ENCODE measurements at places on chromosomes 7 and 10. TPM values are rescaled to one million over a fixed set of nuclear protein-coding genes. Genes with fewer than 3 reads are reported as not detected.
A peak's percentile ranks its signal among the peaks of the same experiment; 100 is the strongest.

DNA sequence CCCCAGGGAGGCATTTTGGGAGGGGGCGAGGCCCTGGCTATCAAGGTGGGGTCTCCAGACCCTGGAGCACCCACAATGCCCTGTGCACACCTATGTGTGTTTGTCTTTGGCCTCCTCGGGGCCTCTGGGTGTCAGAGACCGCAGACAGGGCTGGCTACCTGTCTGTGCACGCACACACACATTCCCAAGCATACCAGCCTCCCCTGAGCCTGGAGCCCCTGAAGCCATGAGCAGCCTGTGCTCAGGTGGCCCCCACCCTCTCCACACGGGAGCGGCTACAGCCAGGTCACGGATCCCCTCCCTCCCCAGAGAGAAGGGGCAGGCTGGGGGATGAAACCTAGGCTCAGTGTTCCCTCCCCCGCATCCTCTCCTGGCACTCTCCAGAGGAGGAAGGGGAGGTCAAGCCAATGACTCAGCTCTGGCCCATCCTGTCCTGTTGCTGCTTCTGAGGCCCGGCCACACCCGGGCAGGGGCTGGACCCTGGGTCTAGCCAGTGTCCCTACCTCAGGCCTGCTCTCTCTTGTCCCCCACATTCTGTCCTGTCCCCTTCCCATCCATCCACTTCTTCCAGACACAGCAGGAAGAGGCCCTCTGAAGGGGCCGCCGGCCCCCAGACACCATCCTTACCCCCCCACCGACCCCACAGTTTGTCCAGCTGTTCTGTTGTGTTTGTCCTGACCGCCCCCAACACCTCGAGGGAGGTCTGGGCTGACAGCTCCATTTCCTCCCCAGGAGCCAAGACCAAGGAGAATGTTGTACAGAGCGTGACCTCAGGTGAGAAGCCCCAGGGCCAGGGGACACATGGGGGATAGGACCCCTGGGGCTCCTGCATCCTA, 720 bp downstream of the SNCG start:
- no peak for DNase-seq

DNA sequence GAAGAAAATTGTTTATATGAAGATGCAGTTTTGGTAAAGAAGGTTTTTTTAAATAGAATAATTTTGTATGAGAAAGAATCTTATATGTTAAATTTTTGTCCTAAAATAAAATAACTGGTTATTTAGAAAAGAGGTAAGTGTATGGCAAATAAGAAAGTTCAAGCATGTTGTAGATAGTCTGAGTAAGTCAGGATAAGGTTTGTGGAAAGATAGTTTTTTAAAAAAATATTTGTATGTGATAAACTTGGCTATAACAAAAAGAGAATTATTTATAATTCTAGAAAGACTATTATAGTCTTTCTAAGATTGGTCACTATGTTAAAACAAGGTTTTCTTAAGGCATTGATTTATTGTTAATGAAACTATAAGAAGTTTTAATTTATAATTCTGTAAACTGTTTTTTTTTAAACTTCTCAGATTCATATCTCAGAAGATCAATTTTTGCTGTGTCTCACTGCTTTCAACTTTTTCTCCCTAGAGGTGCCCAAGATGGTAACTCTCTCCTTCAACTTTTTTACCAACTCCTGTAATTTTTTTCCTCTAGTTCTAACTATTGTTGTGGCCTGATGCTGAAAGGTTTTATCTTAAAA, 698.6 kb downstream of the CCSER2 start:
- no peak for DNase-seq

DNA sequence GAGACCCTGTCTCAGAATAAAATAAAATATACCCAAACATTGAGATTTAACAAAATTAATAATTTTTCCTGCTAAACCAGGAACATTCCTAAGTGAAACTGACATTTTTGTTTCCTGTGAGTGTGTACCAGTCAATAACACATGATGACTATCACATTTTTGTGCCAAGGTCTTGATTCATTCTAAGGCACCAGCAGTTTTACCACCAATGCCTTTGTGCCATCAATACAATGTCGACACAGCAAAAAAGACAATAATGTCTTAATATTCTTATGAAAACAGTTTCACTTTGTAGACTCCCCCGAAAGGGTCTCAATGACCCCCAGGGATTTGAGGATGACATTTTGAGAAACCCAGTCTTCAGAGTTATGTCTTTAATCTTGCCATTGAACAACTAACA, 7.2 kb upstream of the CADPS2 start:
- DNase-seq: no peak

GRCh38 chr7:122884186-122884585, 2.1 kb downstream of the CADPS2 start:
- no peak for DNase-seq

DNA sequence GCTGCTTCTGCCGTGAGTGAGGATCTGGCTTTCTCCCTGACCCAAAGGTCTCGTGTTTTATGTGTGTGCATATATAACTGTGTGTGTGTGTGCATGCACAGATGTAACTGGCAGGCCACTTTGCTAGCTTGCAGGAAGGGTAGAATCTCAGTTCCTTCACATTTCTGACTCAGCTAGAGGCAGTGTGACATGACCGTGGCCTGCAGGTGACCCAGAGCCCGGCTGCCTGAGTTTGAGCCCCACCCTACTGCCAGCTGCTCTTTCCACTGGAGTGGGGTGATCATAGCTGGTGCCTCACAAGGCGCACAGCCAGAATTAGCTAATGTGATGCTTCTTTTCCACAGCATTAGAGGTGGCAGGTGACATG, 9.3 kb upstream of the MYL7 start:
- no peak for DNase-seq

GRCh38 chr7:30181736-30182522, 47.1 kb downstream of the MTURN start:
- DNase-seq: no peak

GRCh38 chr10:124008681-124009080, 84.7 kb downstream of the CHST15 start:
- no peak for DNase-seq

DNA sequence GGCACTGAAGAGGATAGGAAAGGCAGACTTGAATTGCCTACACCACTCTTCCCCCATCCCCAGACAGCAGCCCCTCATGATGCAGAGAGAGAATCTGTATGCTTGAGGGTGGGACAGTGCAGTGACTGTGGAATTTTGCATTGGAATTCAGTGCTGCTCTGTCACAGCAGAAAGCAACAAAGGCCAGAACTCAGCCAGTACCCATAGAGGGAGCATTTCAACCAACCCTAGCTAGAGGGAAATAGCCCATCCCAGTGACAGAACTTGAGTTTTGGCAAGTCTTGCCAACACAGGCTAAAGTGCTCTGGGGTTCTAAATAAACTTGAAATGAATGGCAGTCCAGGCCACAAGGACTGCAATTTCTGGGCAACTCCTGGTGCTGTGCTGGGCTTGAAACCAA, 80.4 kb downstream of the TES start:
- no peak for DNase-seq

- DNase-seq: no peak
Observed at GRCh38 chr10:29841724-29842649, 207.2 kb upstream of the SVIL start.

GRCh38 chr7:117012696-117013095, 59.4 kb downstream of the ST7 start:
- DNase-seq: peak; percentile 12

DNA sequence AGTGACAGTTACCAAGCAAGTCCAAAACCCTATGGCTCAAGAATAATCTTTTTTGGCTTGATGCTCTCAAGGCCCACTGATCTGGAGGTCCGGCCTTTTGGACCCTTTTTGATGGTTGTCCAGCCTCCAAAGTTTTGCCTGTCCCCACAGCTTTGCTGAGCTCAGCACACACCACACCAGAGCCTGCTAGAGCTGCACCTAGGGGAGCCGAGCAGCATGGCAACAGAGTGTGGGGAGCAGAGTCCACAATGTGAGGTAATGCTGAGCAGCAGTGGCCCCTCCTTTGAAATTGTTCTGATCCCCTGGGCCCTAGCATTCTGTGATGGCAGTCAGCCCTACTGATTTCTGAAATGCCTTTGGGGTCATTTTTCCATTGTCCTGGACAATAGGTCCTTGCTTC, 9.3 kb downstream of the GIMAP7 start:
- peak; percentile 46 for DNase-seq

DNA sequence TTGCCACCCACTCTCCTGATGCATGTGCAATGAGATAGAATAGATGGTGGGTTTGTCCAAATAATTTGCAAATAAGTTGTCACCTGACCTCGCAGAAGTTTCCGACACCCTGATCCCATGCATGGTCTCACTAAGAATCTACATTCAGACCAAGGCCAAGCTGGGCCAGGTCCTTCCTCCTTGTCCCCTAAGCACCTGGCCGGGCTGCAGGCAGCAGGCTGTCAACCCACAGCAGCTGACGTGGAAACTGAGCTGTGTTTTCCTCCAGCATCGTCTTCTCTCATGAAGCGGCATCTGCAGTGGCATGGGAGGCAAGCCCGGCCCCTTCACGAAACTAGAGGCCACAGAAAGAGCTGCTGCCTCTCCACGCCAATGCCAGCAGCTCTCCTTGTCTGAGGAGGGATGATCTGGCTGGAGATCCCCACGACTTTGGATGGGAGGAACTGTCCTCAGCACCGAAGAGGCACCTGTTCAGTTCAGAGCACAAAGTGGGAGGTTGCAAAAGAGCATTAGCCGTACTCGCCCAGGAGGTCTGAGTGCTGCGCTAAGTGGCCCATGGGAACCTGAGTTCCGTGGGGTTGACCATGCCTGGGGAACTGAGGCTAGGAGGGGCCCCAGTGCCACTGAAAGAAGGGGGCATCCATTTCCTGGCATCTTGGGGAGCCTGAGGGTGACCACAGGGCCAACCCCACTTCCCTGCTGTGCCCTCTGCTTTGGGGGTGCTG, 110.5 kb upstream of the INSIG1 start:
- no peak for DNase-seq

DNA sequence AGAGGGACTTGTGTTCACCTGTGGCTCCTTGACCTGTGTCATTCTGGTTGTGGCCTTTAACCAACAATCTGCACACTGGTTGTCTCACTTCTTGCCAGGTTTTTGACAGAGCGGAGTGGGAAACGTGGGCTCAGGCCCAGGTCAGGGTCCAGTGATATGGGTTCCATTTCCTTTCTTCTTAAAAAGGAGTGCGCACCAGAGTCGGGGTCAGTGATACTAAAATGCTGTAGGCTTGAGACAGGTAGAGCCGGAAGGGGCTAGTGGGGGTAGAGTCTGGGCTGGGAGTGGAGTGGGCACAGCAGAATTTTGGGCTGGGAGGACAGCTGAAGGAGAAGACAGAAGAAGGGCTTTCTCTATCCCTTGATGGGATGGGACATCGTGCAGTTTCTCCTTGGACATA, 61.2 kb downstream of the SH2D4B start:
- no peak for DNase-seq

DNA sequence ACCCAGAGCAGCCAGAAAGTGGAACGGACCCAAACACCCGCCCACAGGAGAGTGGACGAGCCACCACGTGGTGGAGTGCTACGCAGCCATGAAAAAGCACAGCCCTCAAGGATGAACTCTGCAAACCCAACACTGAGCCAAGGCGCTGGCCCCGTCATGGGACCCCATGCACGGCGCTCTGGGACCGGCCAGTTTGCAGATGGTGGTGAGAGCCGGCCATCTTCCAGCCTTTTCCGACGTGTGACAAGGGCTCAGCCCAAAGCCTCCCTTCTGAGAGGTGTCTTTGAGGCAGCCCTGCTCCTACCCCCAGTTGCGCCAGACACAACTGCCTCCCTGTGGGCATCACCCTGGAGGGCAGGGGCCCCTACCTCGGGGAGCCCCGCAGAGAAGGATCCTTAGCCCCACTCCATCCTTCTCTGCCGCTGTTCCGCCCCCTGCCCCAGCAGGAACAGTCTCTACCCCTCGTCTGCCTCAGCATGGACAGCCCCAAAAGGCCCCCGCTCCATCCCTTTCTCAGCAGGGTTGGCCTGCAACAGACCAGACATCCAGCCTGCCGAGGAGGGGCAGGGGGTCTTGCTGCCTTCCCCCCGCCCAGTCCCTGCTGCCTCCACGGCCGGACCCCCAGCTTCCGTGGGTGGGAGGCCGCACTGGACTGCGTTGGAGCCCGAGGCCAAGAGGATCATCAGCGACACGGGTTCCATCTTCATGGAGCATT, 75.7 kb downstream of the MICALL2 start:
- no peak for DNase-seq

GRCh38 chr7:45573661-45574415, at the start of gene ADCY1:
Gene ADCY1 (plus strand): TSS chr7:45574368. CDS start chr7:45574544, 176 bp downstream.
- DNase-seq: no peak

GRCh38 chr7:21671859-21672258, 129.0 kb downstream of the DNAH11 start:
- peak; percentile 4 for DNase-seq

DNA sequence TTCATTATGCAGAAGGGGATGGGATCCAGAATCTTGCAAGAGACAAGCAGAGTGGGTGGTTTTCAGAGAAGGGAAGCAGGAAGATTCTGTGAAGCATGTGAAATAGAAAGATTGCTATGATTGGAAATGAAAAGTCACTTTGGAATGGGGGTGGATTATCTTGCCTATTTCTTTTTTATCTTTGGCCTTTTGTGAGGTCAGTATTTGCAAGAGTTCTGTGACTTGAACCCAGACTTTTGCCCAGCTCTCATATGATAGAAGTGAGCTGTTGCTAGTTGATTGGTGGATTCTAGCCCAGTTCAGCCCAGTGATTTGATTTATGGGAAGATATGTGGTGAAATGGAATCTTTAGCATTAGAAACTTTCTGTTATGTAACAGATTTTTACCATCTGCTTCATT, 17.1 kb downstream of the ENTPD7 start:
- DNase-seq: no peak

DNA sequence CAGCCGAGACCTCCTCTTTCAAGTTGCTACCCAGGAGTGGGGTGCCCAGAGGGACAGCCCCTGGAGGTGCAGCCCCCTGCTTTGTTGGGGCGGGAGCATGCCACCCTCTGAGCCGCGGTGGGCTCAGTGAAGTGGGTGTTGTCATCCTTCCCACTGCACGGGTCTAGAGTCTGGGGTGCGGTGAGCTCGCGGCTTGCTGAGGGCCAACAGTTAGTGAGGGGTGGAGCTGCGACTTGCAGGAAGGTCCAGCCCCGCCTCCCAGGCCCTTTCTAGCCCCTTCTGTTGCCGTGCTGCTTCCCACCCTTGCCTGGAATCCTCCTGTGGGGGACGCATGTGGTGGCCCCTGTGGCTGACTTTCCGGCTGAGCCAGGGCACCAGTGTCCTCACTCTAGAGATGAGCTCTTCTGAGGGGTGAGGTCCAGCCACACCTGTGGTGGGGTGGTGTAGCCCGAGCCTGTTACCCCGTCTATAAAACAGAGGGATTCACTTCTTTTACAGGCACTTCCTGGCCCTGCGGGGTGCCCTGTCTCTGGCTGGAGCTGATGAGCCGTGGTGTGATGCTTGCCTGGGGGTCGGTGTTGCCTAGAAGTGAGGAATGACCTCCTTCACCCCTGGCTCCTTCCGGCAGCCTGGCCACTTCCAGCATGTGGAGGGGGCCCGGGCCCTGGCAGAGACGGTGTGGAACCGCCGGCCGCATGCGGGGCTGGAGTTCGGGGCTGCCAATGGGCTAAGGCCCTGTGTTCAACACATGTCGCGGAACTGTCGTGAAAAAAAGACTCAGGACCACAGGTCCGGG, 127.9 kb downstream of the FAM53B start:
- DNase-seq: no peak

TAS2R41 gene
- total RNA-seq: not detected

NACAD gene
- total RNA-seq: 0.05 TPM

PRF1 gene
- total RNA-seq: 7.5 TPM

ANAPC16 gene
- 127 TPM for total RNA-seq

CRTAC1 gene
- not detected for total RNA-seq

OR9A2 gene
- not detected for total RNA-seq

COL26A1 gene
- not detected for total RNA-seq
